ENCODE measurements at places on chromosomes 12 and 14. TPM values are rescaled to one million over a fixed set of nuclear protein-coding genes. Genes with fewer than 3 reads are reported as not detected.

DNA sequence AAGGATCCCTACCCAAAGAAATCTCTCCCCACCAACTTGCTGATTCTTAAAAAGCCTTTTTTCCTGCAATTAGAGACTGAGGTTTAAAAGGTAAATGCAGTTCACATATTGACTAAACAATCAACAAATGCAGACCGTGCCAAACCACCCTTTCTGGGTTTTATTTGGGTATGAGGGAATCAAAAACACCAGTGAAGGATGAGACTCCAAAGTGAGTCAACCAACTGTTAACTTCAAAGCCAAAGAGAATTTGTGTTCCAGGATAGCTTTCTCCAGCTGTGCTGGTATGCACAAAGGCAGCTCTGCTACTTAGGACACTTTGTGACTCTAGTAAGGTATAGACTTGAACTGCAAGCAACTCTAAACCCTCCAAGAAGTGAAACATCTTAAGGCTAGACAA, 39.4 kb downstream of the RPS29 start:
- no peak for DNase-seq

DNA sequence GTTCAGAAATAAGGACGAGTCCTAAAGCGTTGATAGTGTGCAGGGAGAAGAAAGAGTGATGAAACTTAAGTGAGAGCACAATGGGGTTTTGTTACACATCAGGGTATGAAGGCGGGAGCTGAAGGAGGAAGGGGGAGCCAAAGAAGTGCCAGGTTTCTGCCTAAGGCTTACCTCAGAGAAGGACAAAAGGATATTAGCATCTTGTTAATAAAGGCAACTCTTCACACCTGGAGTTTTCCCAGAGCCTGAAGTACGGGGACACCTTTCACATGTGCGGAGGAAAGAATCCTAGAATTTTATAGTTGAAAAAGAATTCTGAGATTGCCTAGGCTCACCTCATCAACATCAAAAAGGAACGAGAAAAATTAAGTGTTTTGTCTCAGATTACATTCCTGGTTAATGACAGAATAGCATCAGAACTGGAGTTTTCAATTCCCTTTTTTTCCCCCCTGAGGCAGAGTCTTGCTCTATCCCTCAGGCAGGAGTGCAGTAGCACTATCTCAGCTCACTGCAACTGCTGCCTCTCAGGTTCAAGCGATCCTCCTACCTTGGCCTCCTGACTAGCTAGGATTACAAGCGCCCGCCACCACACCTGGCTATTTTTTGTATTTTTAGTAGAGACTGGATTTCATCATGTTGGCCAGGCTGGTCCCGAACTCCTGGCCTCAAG, 2.2 kb upstream of the SAV1 start:
- no peak for DNase-seq

- DNase-seq, result no peak
These were observed 70.8 kb downstream of the DUSP6 start for GRCh38 chr12:89281539-89281867.

DNA sequence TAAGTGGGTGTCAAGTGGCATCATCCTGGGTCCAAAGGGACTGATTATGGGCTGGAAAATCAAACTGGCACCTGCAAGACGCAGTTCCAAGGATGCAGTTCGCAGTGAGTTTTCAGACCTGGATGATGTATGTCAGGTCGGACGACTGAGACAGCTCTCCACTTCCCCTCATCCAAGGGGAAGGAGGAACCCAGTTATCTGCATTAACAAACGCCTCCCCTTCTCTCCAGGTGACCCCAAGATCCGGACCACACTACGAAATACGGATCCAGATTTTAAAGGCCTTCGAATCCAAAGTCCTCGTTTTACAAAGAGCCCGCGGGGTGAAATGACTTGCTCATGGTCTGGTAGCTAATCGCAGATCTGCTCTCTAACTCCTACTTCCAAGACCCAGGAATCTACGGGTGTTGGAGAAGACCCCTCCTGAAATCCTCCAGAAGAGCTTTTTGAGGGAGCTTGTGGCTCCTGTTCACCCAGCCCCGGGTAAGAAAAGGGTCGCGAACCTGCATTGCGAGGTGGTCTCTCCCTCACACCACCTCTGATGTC, 460 bp upstream of the SYNE2 start:
- DNase-seq, result no peak

- DNase-seq, result no peak
These were observed 10.7 kb upstream of the EVL start for GRCh38 chr14:100054316-100055075.

GLS2 gene
- total RNA-seq, result 0.54 TPM

DNA sequence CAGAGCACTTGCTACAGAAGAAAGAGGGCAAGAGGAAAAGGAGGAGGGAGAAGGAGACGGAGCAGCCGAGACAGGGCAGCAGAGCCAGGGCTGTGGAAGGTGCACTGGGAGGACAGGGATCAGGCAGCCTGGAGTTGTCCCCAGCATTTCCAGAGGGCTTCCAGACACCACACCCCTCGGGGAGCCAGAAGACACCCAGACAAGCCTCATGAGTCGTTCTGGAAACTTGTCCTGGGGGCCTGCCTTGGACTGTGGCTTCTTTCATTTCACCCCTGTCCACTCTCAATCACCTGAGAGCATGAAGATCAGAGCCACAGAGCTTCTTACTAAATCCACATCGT, 14.1 kb downstream of the CMKLR1 start:
- DNase-seq, result peak; percentile 60
